ENCODE measurements at places on chromosomes 12 and 14.
A peak's percentile ranks its signal among the peaks of the same experiment; 100 is the strongest.

DNA sequence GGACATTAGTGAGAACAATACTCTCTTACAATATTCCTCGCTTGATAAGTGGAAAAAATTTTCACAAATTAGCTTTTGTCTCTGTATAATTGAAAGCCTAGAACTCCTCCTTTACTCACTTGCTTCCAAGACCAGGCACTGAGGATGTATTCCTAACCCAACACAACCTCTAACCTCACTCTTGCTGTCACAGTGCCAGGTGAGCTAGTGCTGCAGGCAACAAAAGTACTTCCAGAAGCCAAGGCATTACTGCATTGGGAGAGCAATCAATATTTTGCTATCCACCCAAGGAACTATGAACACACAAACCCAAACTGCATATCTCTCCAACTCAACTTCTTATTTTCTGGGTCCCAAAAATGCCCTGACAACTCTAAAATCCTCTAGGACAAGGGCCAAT is 1081.0 kb downstream of the VRK1 start:
- DNase-seq = no peak

- no peak for DNase-seq
Observed at GRCh38 chr12:96986883-96987523, 79.9 kb downstream of the NEDD1 start.

- no peak for DNase-seq
Observed at GRCh38 chr12:7731486-7731885, 15.7 kb downstream of the CLEC4C start.

- no peak for DNase-seq
Observed at GRCh38 chr14:96746101-96746500, 51.1 kb upstream of the VRK1 start.

DNA sequence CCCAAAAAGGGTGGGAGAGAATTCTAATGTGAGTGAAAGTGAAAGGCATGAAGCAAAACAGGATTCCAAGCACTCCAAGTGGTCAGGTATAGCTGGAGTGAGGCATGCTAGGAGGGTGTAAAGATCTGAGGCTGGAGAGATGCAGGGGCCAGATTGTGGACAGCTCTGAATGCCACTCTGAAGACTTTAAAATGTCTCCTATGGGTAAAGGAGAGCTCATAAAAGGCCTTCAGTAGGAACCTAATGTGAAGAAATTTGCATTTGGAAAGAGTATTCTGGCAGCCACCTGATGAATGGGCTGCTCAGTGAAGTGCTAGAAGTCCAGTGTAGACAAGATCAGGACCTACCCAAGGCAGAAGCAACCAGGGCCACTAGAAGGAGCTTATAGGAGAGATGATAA is 68.9 kb downstream of the DNAI7 start:
- DNase-seq = no peak

GRCh38 chr12:29691161-29691854 is 92.4 kb downstream of the TMTC1 start:
- no peak for DNase-seq

- DNase-seq = no peak
Observed at GRCh38 chr14:36857842-36858445, 196.3 kb downstream of the PAX9 start.

DNA sequence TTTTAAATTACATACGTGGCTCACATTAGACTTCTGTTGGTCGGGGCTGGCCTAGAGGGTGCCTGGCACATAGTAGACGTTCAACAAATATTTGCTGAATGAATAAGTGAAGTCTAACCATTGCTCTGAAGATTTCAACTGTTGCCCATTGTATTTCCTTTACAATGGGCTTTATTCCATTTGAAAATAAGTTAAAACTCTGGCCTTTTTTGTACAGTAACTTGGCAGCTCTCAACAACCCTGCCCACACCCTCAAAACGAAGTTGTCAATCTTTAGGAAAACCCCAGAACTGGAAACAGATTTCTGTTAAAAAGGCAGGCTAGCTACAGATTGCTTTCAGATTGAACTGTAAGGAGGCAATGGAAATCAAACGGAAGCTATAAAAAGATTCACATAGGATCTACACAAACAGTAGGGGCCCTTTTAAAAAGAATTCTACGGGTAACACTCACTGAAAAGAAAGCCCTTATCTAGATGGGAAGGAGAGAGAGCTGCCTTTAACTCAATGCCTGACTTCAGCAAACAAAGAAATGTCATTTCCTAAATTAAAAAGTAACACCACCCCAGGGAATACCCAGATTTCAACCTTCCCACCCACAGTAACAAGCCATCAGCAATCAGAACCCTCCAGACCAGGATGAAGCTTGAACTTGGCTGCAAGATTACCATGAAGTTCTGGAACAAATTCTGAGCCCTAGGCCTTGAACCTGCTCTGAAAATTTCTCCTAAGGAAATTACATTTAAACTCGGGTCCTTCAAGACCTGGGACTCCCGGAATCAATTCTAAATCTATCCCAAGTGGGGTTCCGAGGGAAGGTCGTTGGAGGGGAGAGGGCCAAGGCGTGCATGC is 1.4 kb downstream of the WSB2 start:
- no peak for DNase-seq

DNA sequence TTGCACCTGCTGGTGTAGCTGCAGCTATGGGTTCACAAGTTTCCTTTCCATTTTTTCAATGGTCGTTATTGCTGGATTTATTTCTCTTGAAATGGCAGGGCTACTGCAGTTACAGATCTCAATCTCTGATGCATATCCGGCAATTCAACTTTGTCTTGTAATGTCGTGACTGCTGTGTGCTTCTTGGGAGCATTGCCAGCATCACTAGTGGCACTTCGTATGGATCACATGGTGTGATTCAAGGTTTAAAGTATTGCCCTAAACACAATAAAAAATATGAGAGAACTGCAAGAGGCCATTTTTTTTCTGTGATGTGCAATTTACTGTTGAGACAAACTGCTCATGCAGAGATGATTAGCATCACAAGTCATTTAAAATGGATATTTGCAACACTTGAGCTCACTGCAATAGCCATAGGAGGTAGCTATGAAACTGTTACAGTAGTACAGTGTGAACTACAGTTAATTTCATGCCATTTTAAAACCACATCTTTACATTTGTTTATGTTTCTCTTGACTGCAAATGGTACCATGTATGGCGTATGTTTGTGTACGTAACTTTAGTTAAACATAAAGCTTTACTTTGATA is 217.4 kb upstream of the PDE3A start:
- DNase-seq = no peak

GRCh38 chr12:10718279-10718821 is 4.8 kb downstream of the YBX3 start:
- no peak for DNase-seq

DNA sequence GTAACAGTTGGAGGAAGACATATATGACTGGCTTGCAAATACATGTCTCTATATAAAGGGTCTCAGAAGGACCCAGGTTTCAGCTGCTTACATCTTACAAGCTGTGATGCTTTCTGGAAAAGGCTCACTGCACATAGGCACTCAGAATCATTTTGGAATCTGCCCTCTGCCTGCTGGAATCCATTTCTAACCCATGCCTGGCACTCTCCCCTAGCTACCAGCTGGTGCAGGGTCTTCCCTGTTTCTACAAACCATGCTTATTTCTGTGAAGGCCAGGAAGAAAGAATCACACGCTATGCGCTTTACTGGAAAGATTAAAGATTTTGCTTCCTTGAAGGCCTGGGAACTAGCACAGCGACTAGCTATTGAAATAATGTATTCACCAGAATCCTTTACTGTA is 151.3 kb downstream of the DICER1 start:
- DNase-seq = no peak

DNA sequence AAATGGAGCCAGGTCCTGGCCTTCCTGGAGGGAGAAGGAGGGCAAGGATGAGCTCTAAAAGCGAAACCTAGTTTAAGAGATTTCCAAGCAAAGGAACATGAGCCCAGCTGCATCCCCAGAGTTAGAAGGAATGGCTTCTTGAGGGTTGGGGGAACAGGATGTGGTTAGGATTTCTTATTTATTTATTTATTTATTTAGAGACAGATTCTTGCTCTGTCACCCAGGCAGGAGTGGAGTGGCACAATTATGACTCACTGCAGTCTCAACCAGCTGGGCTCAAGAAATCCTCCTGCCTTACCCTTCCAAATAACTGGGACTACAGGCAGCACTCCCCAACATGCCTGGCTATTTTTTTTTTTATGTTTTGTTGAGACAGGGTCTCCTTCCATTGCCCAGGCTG is 25.3 kb upstream of the TMEM106C start:
- DNase-seq = peak; percentile 23

DNA sequence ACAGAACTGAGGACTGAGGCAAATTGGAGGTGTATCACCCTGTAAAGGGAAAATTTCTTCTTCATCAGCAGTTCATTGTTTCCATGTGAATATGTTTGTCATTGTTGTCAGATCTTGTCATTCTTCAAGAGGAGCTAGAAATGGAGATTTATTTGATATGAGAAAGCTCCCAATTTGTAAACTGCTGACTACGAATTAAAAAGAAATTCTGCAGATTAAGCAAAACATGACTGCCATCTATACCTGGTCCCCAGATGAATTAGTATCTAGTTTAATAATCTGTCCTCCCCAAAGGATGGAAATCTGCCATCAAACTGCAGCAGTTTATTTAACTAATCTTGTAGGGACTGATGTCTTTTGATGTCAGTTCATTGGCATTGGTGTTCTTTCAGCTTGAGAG is 162.8 kb downstream of the TRHDE start:
- DNase-seq = no peak

DNA sequence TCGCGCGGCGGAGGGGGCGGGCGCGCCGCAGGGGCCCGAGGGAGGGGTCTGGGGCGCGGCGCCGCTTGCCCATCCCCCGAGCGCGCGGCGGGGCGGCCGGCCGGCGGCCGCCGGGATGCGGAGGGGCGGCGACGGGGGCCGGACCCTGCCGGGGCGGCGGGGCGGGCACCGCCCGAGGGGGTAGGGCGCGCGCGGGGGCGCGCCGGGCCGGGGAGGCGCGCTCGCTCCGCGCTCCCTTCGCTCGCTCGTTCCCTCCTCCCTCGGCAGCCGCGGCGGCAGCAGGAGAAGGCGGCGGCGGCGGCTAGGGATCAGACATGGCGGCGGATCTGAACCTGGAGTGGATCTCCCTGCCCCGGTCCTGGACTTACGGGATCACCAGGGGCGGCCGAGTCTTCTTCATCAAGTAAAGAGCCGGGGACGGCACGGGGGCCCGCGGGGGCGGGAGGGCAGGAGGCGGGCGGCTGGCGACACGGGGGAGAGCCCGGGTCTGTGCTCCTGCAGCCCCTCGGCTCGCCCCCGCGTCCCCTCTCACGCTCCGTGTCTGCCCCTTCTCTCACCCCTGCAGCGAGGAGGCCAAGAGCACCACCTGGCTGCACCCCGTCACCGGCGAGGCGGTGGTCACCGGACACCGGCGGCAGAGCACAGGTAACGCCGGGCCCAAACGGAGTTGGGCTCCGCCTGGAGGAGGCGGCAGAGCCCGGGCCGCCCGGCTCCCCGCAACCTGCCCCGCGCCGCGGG is at the start of gene PLEKHA5:
Gene PLEKHA5, plus strand, starts transcription at position 248 of the 738 bp plus-strand sequence. Its CDS starts 67 bp downstream, at position 315.
- no peak for DNase-seq

- DNase-seq = no peak
Observed at GRCh38 chr12:58143498-58143995, 202.2 kb downstream of the ATP23 start.

GRCh38 chr14:92578511-92578910 is 64.9 kb downstream of the RIN3 start:
- no peak for DNase-seq
